Brain (organoid and tissue), 16 donors: ENCODE measurements at places on chromosomes 6 and 20. TPM values are rescaled to one million over a fixed set of nuclear protein-coding genes. Genes with fewer than 3 reads are reported as not detected.

The DNAH8 gene
- polyA plus RNA-seq: not detected

The JPH2 gene
- polyA plus RNA-seq: 0.58 TPM

The MLN gene
- polyA plus RNA-seq: not detected

The ABHD16B gene
- polyA plus RNA-seq: not detected
